ENCODE measurements at places on chromosomes 3 and 15.

DNA sequence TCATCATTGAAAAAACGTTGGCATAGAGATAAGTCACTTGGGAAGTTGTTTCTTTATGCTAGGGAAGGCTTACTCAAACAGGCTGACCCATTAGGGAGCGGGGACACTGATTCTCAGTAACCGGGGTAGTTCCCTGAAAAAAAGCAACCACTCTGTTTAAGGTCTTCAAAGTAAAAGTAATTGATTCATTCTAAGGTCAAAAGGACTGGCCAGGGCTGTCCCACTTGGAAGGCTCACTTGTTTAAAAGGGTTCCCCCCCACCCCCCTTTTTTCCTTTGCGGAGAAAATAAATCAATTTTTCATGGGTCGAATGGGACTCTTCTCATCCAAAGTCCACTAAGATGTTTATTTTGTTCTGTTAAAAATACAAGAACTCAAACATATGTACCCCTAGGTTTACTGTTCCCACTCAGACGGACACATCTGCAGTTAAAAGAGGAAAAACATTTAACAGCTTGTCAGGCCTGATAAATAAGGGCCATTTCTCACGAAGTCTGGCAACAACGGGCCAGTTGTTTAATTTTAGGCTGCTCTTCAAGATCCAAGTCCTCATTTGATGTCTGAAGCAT lies 53.0 kb downstream of the ARHGEF3 start:
- DNase-seq, result no peak

DNA sequence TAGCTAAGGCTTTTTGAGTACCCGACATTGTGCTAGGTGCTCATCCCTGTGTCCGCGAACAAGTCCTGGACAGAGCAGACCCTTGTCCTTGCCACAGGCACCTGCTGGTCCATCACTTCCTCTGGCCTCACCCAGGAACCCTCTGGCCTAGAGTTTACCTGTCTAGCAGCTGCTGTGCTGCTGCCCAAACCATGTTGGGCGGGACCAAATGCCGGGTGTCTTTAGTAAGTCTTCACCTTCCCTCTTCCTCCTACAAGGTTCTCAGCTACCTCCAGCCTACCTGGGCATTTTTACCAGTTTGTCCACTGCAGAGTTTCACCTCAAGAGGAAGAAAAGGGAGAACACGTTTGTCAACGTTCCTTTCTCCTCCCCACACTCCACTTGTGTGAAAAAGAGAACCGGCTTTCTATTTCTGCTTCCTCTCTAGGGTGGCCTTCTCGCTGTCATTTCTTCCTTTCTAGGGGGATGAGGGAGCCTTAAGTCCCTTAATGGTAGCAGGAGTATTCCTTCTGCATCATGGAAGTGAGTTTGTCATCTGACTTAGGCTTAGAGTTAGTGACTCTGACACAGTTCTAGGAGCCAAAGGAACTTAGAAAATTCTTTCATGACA lies 80.4 kb upstream of the GCNT3 start:
- DNase-seq, result no peak

DNA sequence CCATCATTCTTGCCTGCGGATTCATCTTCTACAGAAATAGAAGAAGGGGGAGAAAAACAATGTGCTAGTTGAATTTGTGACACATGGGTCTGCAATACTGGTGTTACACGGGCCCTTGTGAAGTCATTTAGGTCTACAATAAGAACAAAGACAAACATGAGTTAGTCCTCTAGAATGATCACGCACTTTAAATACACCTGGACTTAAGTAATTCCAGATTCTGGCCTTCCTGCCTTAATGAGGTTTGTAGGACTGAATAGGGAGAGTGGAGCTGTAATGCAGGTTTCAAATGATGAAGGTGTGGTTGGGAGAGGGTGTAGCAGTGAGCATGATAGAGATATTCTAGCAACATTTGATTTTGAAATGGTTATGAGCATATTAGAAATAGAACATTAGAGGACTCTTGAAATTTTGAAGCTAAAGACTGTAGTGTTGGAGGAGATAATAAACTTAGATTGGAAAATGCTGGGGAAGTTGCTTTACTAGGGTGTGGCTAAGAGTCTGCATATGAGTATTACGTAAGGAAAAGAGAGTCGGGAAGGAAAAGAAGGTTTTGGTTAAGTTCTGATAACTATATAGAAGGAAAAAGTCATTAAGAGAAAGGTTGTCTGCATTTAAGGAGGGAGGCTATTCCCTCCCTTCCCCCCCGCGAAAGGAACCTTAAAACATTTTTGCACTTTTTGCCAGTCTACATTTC lies 606 bp downstream of the EIF2A start:
- DNase-seq, result no peak

DNA sequence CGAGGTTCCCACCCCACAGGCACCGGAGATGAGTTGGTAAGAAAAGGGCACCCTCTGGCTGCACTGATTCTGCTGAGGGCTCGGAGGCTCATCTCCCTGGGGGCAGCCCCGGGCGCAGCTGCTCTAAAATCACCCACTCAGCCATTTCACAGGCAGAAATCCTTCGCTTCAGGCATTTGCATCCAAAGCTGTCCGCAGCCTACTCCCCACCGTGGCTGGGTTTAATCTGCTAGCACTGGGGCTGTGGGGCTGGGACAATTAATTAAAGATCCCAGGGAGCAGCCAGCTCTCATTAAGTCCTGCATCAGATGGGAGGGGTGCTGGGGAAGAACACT lies 104.3 kb upstream of the PRR20G start:
- no peak for DNase-seq

DNA sequence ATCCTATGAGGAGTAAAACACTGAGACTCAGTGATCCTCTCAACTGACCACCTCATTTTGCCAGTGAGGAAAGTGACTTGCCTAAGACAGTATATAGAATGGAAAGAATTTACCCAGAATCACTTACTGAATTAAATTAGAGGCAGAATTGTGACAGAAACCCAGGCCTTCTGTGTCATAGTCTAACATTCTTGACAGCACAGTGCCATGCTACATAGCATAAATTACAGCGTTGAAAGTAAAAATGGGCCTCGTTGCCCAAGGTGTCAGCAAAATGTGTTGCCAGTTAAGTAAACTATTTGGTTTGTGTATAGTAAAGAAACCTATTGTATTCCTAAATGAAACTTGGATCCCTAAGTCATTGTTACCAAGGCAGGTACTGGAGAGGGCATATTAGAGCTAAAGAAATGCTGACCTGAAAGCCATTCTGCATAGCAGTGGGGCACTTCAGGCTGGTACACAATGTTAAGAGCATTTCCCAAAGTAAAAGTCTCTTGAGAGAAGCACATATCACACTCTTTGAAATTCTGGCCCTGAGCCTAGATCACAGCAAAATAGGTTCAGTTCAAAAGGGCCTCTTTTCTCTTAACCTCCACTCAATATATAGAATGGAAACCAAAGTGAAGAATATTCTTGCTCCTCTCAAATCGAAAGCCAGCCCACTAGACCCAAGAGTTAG lies 53.8 kb downstream of the HMG20A start:
- no peak for DNase-seq

GRCh38 chr3:78427303-78427702 lies 1340.5 kb downstream of the ROBO1 start:
- no peak for DNase-seq

- DNase-seq, result no peak
These were observed 14.0 kb upstream of the SPINK8 start for GRCh38 chr3:48347500-48347899.

GRCh38 chr3:133674290-133674919 lies 12.7 kb upstream of the TOPBP1 start:
- no peak for DNase-seq

DNA sequence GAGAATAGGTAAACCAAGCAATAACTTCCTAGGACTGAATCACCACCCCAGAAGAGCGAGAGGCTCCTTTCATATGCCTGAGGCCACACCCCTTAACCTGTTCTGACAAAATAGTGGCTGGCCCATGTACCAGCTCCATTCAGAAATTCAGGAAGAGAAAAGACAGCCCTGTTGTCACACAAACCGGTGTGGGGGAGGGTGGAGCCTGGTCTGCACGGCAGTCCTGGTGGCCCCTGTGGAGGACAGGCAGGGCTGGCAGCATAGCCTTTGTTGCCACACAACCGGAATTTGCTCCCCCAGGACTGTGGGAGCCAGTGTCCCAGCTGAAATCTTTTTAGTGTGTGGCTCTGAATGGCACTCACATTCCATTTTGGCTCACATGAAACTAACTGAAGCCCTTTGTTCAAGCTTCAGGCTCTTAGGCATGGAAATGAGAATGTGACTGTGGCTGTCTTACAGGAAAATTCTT lies 23.8 kb downstream of the RLBP1 start:
- DNase-seq, result no peak

GRCh38 chr3:119333773-119334509 lies 39.8 kb downstream of the ARHGAP31 start:
- no peak for DNase-seq

DNA sequence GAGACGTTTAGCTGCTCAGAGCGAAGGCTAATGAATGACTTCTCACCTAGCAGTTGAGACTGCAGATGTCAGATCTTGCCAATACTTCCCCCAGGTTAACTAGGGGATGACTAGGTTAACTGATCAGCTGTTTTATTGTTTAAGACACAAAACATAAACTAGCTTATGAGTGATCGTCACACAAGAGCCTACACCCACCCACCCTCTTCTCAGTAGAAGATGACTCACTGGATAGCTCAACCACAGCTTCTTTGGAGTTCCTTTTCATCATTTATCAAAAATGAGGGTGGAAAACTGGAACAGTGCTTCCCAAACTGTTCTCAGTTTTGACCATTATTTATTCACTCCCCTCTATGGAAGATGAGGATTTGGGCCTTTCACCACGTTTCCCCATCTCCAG lies 25.2 kb downstream of the GASK1A start:
- no peak for DNase-seq

DNA sequence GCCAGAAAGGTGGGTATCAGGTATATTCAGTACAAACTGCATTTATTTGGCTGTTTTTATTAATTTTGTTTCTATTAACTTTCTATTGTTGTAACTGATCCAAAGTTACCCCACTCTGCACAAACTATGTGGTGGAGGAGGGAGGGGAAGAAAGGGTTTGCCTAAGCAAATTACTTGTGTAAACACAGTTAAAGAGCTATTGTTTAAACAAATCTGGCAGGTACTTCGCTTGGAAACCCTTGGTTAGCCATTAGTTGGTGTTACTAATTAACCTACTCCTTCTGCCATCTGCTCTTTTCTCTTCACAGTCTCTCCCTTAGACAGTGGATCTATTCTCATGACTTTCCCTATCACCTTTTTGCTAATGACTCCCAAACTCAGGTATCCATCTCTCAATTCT lies 328.4 kb upstream of the NECTIN3 start:
- no peak for DNase-seq
